ENCODE measurements at places on chromosomes 5 and 9.

GRCh38 chr9:87206064-87206661, 258.9 kb upstream of the GAS1 start:
- peak; percentile 65 for DNase-seq

DNA sequence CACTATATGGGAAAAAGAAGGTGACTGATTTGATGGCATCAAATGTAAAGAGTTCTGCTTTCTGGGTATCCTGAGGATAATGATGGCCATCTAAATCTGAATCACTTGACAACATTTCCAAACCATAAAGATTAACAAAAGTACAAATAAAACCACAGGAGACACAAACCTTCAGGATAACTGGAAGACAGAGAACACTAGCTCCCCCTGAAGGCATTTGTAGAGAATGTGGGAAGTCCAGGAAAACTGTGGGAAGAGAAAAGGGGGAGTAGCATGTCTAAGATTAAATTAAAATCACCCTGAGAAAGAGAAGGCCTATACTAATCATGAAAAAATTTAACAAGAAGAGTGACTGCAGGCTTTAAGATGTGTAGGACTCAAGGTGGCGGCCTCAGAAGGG, 116.2 kb downstream of the PRELID2 start:
- DNase-seq, result peak; percentile 49

- DNase-seq, result no peak
Measured at GRCh38 chr9:92720807-92721535, 43.7 kb downstream of the BICD2 start.

DNA sequence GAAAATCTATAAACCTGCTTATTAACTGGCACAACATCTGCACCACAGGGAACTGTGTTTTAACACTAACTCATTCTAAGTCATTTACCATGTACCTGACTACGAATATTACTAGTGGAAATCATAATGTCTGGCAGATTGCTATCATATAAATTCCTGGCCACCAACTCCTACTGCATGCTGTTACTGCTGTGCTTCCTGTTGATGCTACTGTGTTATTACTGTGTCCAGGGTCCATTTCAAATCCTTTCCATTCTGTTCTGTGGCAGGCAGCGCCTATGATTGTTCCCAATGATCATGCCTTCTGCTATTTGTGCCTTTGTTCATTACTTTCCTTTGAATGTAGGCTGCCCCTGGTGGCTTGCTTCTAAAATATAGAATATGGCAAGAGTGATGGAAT, 4.7 kb upstream of the ZNF131 start:
- DNase-seq, result no peak

- DNase-seq, result no peak
Measured at GRCh38 chr9:134560654-134561053, 80.9 kb upstream of the COL5A1 start.

- DNase-seq, result no peak
Measured at GRCh38 chr9:89919171-89919681, 314.4 kb downstream of the GADD45G start.

DNA sequence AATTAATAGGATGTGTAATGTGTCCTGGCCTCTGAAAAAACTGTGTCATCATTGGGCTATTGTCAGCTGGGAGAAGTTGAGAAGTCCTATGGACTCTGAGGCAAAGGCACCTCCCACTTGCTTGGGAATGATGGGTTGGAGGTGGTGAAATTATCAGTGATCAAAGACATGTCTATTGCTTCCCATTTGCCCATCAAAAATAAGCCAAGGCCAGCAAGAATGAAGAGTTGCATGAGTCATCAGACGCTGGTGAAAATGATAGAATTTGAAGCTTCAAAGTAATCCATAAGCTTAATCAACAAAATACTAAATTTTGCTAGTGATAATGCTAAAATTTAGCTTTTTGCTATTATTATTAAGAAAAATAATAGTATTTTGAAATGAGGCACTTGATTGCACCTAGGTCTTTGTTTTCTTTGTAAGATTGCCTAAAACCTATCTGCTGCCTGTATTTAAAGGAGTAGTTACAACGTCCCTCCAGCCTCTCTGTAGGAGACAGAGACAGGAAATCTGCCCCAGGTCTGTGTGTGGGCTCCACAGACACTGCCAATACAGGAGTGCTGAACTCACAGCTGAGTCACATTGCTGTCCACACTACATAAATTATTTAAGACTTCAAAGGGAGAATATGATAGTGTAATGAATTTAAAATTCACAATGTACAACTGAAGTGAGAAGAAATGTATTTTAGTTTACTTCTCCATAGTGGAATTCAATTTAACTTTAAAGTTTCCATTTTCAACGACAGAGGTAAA, 48.4 kb upstream of the APC start:
- DNase-seq, result peak; percentile 73

- DNase-seq, result no peak
Measured at GRCh38 chr9:106675780-106676179, 187.2 kb upstream of the ZNF462 start.

- no peak for DNase-seq
Measured at GRCh38 chr5:142222225-142222865, 102.5 kb downstream of the SPRY4 start.

Data from AG10803 (cell line).